Thoracic aorta (tissue), 2 donors: ENCODE measurements at places on chromosomes 3 and 15.

DNA sequence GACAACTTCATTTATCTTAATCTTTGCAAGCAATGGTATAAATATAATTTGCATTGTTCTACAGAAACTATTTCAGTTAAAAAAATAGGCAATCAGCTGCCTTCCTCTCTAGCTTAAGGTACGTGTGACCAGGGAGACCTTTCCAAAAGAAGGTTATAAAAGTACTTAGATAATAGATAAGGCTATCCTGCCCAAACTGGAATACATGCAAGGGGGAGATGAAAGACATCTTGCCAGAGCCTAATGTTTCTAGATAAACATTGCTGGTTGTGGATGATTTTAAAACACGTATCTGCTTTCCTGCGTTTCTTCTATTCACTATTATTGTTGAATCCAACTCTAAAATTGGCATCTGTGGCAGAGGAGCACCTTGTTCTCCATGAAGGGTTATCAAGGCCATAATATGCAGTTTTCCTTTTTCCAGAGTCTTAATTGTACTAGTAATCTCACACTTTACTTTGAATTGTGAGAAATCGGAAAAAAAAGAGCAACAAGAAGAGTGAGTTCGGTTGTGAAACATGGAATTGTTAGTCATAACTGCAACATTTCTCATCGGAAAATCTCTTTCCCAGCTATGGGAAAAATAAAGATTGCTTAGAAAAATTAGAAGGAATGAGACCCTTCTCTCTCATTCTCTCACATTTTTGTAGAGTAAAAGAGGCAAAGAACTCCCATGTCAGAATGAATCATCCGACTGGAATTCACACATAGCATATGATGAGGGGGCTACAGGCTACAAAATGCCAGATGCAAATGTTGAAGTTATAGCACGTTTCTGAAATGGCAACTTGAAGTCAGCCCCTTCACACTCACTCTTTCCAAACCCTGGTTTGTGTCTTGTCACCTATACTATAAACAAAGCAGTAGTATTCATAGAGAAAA lies 936.1 kb upstream of the NR2F2 start:
- no peak for DNase-seq

DNA sequence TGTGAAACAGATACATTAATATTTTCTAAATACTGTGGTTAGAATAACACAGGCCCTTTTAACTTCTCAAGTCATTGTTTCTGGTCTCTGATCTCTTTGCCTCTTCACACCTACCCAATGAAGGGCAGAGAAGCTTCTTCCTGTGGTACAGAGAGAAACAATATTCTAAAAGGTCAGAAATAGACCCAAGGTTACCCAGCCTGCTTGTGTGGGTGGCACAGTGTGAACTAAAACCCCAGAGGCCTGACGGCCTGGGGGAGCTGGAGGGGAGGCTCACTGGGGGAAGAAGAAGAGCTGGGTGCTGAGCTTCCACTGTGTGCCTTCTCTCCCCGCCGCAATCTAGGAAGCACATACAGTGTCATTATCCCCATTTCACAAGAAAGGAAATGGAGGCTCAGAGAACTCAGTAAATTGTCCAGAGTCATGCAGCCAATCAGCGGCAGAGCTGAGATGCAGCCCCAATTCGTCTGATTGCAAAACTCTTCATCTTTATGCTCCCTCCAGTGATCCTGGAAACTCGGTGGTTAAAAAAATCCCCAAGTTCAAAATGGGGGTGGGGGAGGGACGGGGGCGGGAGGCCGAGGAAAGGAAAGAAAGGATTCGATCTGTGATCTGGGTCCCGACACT lies 64.1 kb upstream of the HEG1 start:
- DNase-seq = no peak

DNA sequence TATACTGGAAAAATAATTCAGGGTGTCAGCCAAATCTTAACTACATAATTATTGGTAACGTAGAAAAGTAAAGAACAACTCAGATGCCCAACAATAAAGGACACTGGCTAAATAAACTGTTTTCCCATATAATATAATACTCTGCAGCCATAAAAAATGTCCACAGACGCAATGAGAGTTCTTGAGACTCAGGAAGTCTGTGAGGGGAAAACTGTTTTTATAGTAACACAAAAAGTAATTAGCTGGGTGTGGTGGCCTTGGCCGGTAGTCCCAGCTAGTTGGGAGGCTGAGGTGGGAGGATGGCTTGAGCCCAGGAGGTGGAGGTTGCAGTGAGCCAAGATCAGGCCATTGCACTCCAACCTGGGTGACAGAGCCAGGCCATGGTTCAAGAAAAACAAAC lies 5.5 kb upstream of the UBR1 start:
- DNase-seq = no peak

- no peak for DNase-seq
These were observed 10.4 kb downstream of the PODXL2 start for GRCh38 chr3:127639173-127640041.

- no peak for DNase-seq
These were observed 137.5 kb upstream of the SLC2A2 start for GRCh38 chr3:171164067-171164465.

- no peak for DNase-seq
These were observed 6.9 kb upstream of the ZNF662 start for GRCh38 chr3:42898896-42899675.

GRCh38 chr3:170499562-170500156 lies 81.0 kb downstream of the CLDN11 start:
- no peak for DNase-seq

GRCh38 chr3:38574411-38575278 lies 74.8 kb downstream of the SCN5A start:
- no peak for DNase-seq

- DNase-seq = no peak
These were observed 31.1 kb upstream of the RASA2 start for GRCh38 chr3:141455603-141456300.

- DNase-seq = no peak
These were observed 393.3 kb downstream of the GRM7 start for GRCh38 chr3:7254251-7254650.

GRCh38 chr15:58247855-58248842 lies 110.0 kb downstream of the AQP9 start:
- peak; percentile 51 for DNase-seq

GRCh38 chr3:47573190-47574172 lies 5.2 kb downstream of the CSPG5 start:
- DNase-seq = no peak

- no peak for DNase-seq
These were observed 86.3 kb downstream of the ANP32A start for GRCh38 chr15:68734352-68734751.

- no peak for DNase-seq
These were observed 129.8 kb downstream of the PPM1L start for GRCh38 chr3:160885791-160886286.

- DNase-seq = no peak
These were observed 244.4 kb upstream of the C2CD4B start for GRCh38 chr15:62409466-62409865.

- no peak for DNase-seq
These were observed 428.5 kb downstream of the OCA2 start for GRCh38 chr15:27670486-27671209.

- no peak for DNase-seq
These were observed 63.5 kb downstream of the C3orf70 start for GRCh38 chr3:185089343-185089742.

DNA sequence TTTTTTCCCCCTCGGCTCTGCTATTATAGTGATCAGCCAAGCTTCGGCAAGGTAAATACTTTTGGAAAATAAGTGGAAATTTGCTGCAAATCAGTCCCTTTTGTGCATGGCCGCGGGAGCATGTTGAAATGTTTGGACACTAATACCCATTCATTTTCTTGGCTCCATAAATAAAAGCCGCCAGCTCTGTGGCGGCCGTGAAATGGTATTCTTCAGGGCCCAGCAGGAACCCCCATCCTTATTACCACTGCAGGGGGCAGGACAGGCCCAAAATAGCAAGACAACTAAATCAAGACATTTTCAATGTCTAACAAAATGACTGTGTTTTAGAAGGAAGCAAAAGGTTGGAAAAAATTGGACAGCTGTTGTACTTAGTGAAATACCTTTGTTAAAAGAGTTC lies 362.3 kb downstream of the NR2F2 start:
- no peak for DNase-seq

DNA sequence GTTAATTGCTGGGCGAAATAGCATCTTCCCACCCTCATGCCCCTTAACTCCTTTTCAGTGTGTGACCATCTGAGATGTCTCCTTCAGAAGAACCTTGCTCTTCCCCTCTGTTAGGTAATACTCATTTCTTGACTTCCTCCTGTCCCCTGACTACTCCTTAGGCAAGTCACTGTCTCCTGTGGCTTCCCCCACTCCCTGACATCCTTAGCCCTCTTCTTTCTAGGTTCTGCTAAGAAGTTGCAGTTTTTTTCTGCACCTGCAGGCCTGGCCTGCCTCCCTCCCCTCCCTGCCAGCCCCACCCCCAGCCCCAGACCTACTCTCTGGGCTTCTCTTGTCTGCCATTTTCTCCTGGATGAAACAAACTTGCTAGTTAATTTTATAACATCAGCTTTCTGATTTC lies 15.2 kb upstream of the EID1 start:
- DNase-seq = no peak

DNA sequence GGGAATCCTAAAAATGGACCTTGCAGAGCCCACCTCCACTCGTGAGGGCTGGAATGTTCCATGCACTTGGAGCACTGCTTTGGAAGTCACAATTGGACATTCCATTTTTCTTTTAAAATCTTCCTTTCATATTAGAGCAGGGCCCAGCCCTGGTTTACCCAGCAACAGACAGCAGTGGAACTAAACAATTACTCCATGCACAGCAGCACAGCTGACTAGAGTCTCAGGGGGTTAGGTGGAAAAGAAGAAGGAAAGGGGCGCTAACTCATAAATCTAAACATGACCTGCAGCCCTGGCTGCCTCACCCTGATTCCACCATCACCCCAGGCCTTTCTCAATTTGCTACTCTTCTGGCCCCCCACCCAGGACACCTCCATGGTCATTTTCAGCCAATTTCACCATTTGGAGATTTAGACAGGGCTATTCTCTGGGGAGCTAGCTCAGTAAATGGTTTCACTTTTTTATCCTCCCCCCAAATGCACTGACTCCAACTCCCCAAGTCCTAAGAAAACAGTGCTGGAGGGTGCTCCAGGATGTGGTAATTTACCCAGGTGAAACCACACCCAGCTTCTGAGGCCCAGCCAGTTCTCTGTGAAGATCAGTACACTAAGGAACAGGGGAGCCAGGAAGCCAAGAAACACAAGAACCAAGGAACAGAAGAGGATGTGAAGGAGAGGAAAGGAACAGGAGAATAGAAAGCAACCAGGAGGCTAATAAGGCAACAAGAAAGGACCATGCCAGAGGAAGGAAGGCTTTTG lies 1.6 kb upstream of the LRRC31 start:
- DNase-seq = no peak

DNA sequence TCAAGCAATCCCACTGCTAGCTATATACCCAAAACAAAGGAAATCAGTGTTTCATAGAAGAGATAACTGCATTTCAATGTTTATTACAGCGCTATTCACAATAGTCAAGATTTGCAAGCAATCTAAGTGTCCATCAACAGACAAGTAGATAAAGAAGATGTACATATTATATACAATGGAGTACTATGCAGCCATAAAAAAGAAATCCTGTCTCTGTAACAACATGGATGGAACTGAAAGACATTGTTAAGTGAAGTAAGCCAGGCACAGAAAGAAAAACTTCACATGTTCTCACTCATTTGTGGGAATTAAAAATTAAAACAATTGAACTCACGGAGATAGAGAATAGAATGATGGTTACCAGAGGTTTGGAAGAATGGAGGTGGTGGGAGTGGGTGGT lies 89.2 kb downstream of the LSAMP start:
- DNase-seq = no peak

DNA sequence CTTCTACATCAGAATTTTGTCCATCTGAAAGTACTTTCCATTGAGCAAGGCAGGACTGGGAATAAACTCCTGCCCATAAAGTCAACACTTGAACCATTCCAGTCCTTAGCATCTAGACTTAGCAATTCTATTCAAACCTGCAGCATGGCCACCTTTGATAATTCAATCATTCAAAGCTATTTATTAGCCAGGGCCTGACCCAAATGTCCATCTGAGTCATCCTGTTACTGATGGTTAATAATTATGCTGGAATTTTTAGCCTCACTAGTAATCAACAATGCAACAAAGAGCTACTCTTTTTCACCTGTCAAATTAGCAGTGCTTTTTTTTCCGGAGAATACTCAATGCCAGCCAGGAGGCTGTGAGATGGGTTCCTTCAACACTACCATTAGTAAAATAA lies 72.7 kb upstream of the SNRK start:
- DNase-seq = no peak

GRCh38 chr3:100420885-100421284 lies 19.5 kb downstream of the LNP1 start:
- DNase-seq = no peak

DNA sequence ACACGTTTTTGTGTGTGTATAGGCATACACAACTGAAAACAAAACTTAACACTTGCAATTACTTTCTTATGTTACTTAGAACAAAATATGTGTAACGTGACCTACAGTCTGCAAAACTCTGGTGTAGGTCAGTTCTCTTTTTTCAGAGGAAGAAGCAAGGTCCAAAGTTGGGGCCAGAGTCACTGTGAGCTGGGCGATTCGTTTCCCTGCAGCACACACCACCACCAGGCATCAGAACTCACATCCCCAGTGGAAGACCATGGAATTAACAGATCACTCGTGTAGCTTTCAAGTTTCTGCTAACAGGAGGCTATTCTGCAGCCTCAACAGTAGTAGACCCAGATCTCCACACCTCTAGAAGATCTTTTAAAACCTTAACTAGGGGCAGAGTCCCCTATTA lies 25.8 kb downstream of the ANP32A start:
- DNase-seq = no peak

- no peak for DNase-seq
These were observed 171.1 kb upstream of the TTC14 start for GRCh38 chr3:180430896-180431295.

DNA sequence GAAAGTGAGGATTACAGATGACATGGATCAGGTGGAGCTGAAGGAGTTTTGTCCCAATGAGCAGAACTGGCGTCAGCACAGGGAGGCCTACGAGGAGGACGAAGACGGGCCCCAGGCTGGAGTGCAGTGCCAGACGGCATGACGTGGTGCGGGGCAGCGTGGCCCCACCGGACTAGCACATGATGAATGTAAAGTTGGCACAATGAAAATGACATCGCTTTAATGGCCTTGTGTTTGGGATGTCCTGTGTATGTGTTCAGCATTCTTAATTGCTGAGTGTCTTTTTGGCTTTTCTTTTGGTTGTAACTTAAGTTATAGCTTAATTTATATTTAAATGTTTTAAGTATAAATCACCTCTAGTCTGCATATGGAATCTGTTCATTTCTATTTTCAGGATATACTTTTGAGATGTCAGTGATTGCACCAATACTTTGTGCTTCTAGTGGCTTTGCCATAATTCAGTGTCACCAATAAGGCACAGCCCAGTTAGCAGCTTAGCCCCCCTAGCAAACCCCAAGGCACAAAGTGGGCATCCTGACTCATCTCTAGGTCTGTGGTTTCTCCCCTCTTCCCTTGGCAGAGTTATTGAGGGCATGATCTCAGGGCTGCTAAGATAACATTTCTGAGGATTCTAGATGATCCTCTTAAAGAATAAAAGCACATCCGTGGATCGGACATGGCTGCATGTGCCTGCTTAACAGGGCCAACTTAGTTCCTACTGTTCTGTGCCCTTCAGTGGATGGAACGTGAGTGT lies 16.1 kb downstream of the DNAJA4 start:
- no peak for DNase-seq

GRCh38 chr3:184812662-184813042 lies 686 bp downstream of the VPS8 start:
- no peak for DNase-seq

GRCh38 chr15:24039683-24040082 lies 352.6 kb upstream of the NDN start:
- no peak for DNase-seq

GRCh38 chr3:190269101-190269500 lies 53.1 kb downstream of the CLDN1 start:
- no peak for DNase-seq

GRCh38 chr15:41900526-41901380 lies 6.9 kb upstream of the SPTBN5 start:
- no peak for DNase-seq
